ENCODE measurements at places on chromosomes 6 and 20.

DNA sequence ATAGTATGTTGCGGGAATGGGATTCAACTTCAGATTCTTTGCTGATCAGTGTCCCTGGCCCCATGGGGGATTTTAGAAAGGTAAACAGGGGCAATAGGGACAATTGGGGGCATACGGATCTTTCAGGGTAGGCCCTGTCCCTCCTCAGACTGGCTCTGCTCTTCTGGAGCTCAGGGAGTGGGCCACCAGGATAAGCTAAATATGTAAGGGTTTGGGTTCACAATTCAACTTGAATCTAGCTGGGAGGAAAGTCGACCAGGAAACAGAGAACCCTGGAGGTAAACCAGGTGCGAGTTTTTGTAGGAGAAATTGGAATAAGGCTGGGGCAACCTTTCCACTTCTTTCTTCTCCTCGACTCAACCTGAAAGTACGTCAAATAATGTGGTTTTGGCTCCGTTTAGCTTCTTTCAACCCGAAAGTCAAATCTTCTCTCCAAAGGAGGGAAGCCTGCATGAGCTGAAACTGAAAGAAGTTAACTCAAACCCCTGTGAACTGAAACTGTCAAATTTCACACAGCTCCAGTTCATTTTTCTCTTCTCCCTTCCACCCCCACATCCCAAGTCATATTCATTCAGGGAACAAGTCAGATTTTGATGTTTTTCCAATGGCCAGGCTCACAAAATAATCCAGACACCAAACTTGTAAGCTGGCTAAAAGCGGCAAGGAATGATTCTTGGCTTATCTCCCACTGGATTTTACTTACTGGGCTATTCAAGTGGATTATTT, 278.2 kb downstream of the CLIC5 start:
- DNase-seq, result no peak

DNA sequence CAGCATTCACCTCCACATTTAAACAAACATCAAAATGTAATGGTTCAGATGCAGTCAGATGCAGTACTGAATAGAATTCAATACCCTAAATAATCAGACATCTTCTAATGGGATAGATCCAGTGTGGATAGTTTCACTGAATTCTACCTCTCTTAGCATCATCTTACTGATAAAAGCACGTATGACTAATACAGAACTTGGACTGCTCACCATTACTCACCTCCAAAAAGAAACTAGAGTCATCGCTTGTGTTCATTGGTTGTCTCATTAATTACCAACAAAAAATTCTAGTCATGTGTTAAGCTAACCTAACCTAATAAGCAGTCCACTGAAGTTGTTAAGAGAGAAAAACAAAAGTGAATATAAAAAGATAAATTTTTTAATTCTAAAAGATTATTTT, 165.9 kb upstream of the IRAK1BP1 start:
- peak; percentile 56 for DNase-seq

DNA sequence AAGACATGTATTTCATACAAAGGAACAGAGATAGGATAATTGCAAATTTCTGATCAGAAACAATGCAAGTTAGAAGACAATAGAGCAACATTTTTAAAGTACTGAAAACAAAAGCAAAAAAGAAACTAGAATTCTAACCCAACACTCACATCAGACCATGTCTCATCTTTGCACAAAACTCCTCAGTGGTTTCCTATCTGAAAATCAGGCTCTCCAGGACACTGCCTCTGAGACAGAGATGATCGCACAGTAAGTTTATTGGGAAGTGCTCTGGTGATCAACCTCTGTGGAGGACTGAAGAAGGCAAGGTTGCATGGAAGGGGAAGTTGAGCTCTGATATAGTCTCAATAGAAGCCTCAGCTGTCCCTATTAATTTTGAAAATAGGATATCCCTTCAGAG, 2.3 kb upstream of the TTBK1 start:
- no peak for DNase-seq

DNA sequence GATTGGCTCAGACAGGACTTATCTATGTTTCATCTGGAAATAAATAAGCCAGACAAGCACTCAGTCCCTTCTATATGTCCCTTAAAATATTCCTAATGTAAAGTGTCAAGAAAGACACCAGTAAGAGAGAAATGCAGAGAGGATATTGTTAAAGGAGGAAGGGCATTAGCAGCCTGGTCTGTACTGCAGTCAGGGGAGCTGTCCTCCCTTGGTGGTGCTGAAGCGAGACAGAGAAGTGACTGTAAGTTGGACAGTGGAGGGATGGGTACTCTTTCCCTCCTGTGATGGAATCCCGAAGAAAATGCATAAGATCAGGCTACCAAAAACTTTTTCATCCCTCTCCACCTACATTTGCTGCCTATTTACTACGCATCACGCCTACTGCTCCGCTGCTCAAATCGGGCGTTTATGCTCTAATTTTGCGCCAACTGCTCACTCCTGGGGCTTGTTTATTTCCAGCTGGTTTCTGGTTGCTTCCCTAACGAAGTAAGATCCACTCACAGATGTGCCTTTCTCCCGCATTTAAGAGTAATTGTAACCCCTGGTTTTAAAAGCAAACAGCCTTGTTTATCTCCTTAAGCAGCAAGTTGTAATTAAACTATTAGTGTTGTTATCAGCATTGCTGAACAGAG, 35.2 kb downstream of the PHACTR1 start:
- peak; percentile 77 for DNase-seq

- DNase-seq, result peak; percentile 46
These were observed 1.7 kb downstream of the CABLES2 start for GRCh38 chr20:62405108-62405980.

GRCh38 chr6:40634429-40634828, 47.3 kb upstream of the LRFN2 start:
- no peak for DNase-seq

- peak; percentile 89 for DNase-seq
These were observed 541.5 kb downstream of the CD83 start for GRCh38 chr6:14658886-14659561.

DNA sequence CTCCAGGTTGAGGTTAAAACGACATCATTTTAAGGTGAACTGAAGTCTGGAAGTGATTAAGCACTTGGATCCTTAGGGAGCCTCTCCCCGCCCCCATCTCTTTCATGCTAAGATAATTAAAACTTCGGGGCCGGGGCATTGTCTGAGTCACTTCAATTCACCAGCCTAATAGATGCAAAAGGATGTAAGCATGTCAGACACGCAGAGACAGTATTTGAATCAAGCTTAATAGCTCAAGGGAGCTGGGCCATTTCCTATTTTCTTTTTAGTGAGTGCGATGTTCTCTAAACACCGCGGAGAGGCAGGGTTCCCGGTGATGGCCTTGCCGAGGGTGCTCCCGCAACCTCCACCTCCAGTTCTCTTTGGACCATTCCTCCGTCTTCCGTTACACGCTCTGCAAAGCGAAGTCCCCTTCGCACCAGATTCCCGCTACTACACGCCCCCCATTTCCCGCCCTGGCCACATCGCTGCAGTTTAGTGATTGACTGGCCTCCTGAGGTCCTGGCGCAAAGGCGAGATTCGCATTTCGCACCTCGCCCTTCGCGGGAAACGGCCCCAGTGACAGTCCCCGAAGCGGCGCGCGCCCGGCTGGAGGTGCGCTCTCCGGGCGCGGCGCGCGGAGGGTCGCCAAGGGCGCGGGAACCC, 516 bp upstream of the IRF4 start:
- peak; percentile 57 for DNase-seq

- no peak for DNase-seq
These were observed 83.1 kb downstream of the GRM1 start for GRCh38 chr6:146111881-146112450.

DNA sequence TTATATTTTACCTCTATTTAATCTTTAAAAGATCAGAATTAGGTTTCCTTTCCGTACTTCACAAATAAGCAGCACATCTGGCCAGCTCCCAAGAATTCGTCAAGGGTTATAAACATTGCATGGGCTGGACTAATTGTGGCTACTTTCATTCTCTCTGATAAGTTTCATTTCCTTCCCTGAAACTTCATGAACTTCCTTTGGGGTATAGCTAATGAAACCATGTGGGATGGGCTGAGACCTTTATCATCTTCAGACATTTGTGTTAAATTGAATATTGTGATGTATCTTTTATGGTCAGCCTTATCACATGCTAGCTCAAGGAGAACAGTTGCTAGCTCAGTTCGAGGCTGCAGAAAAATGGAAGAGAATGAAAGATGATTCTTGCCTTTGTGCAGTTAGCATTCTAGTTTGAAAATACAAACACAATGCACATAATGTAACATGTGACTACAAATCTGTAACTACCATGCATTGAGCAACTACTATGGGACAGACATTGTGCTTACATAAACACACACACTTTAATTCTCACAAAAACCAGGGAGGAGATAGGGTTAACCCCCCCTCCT, 1.7 kb upstream of the GMPR start:
- peak; percentile 81 for DNase-seq

Measured in EH (cell line).